ENCODE measurements at places on chromosomes 2 and 18. TPM values are rescaled to one million over a fixed set of nuclear protein-coding genes. Genes with fewer than 3 reads are reported as not detected.

The KIF1A gene
- total RNA-seq = 0.87 TPM

The CSRNP3 gene
- total RNA-seq = 1.5 TPM

The MBOAT2 gene
- 32.9 TPM for total RNA-seq

The HOXD12 gene
- not detected for total RNA-seq

The TDRD15 gene
- total RNA-seq = not detected

The MC2R gene
- total RNA-seq = not detected
